ENCODE measurements at places on chromosomes 12 and 14.

DNA sequence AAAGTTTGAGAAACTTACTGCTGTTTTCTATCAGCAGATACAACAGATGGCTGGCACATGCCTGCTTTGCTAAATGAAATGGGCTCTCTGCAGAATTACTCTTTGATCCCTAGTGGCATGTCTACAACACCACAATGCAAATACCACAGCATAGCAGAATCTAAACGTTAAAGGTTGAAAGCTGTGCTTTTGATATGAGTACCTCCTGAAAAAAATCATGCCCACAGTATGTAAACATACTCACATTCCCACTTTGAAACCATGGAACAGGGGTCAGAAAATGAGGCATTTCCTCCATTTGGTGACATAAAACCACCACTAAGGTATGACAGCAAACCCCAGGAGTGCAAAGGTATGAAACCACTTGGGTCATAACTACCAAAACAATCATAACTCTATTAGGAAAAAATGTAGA is 7.5 kb downstream of the WIF1 start:
- no peak for DNase-seq

- DNase-seq = no peak
Measured at GRCh38 chr12:12592930-12593329, 18.7 kb upstream of the CREBL2 start.

- DNase-seq = no peak
Measured at GRCh38 chr12:94046626-94047410, 101.6 kb upstream of the PLXNC1 start.

DNA sequence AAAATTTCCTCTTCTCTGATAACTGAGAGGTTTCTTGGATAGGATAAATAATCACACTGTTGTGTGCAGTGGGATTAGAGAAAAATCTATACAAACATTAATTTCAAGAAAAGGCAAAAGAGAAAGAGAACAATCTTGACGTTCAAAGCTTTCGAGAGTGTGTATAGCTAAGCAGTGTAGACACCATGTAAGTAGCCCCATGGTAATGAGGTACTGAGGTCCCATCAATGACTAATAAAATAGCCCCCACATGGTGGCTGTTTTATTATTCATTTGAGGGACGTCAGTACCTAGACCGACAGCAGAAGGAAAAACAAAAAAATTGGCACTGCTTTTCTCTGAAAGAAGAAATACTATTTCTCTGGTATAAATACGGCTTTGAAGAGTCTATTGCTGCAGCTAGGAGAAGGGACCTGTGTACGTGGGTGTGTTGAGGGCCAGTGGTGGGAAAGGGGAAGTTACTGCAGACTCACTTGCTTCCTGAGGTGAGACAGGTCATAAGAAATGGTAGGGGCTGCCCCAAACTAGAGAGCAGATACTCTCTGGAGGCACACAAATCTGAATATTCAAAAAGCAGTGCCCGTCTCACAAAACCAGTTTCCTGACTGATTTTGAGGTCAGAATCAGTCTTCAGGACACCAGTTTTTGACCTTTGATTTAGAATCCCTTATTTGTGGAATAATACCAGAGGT is 339.8 kb downstream of the EMP1 start:
- no peak for DNase-seq

GRCh38 chr12:49885118-49885517 is 18.6 kb downstream of the FAIM2 start:
- no peak for DNase-seq

DNA sequence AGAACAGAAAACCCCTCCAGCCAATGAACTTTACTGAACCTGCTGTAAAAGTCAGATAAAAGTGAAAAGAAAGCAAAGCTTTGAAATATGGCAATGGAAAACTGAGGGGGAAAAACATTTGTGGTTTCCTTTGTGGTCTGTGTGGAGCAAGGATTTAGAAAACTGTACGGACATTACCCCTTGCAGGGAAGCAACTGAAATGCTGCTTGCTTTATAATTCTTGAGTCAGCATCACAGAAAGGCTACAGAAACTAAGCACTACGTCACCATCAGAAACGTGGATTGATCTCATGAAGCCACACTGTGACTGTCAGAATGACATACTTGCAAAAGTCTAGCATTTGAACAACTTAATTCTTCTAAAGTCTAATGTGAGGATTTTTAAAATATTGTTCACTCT is 2.4 kb upstream of the KCNC2 start:
- no peak for DNase-seq

DNA sequence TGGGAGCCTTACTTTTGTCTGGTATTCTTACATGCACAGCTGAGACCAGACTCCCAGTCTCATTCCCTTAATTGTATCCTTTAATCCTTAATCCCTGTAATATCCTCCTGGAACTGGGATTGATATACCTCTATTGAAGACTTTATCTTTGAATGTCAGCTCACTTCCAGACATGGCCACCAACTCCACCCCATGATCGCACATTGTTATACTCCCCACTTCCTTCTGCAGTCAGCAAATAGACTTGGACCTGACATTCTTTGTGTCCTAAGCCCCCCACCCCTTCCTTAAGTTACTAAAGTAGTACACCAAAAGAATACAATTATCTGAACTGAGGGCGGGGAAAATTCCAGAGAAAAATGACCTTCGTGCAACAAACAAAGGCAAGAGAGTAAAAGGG is 8.6 kb upstream of the OSBPL8 start:
- no peak for DNase-seq

DNA sequence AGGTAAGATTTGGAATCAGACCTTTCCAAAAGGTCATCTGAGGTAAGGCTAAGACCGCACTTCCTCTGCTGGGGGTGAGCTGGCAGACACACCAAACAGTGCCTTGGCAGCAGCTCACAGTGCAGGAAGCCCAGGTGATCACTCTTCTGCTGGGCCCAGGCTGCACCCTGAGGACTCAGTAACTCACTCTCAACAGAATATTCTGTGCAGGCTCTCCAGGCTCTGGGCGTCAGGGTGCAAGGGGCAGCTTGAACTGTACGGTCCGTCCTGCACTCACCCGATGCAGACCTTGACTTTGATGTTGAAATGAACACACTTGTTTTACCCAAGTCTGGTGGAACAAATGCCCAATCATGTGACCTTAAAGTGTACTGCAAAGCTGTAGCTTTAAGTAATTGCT is 6.0 kb downstream of the ALKBH2 start:
- DNase-seq = no peak

Measured in thyroid gland (tissue), 4 donors.